ENCODE measurements at places on chromosomes 16 and 17. TPM values are rescaled to one million over a fixed set of nuclear protein-coding genes. Genes with fewer than 3 reads are reported as not detected.

DNA sequence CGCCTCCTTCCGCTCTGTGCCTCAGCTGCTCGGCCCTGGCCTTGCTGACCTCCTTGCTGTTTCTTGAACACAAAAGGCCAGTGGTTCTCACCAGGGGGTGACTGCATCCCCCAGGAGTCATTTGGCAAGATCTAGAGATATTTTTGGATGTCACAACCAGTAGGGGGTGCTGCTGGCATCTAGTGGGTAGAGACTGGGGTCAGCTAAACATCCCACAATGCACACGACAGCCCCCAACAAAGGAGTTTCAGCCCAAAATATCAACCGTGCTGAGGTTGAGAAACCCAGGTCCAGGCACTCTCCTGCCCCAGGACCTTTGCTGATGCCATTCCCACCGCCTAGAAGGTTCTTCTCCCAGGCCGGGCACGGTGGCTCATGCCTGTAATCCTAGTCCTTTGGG, 39.7 kb downstream of the ABCC6 start:
- no peak for DNase-seq
- peaks cover 4% of the 10 kb centered on the region for H3K36me3 ChIP-seq
- no peak overlapping the region for H3K4me3 ChIP-seq
- H3K27ac ChIP-seq, result no peak overlapping the region
- no peaks in the 10 kb centered on the region for H3K4me1 ChIP-seq
- no peaks in the 10 kb centered on the region for H3K27me3 ChIP-seq

DNA sequence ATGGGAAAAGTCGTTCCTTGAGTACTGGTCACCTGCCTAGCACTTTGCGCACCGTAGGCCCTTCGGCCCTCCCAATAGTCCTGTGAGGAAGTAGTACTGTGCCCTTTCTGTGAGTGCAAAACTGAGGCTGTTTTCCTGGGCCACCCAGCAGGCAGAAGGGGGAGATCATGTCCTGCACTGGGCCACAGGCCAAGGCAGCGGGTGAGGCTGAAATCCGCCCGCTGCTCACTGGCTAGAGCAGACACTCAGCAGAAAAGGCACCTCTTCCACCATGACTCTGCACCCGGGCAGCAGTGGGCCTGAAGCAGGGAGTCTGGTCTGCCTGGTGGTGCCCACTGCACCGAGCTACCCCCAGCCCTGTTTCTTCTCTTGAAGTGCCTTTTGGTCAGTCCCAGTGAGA, 20.2 kb downstream of the METTL22 start:
- no peak for DNase-seq
- H3K36me3 ChIP-seq, result peaks cover 6% of the 10 kb centered on the region
- H3K27ac ChIP-seq, result no peak overlapping the region
- no peaks in the 10 kb centered on the region for H3K4me1 ChIP-seq
- no peak overlapping the region for H3K4me3 ChIP-seq

GRCh38 chr16:56463153-56463552, 11.8 kb downstream of the OGFOD1 start:
- H3K27ac ChIP-seq, result no peak overlapping the region
- no peak for DNase-seq
- peaks cover 2% of the 10 kb centered on the region for H3K36me3 ChIP-seq
- H3K4me3 ChIP-seq, result no peak overlapping the region
- H3K4me1 ChIP-seq, result no peaks in the 10 kb centered on the region

Gene STAC2
- total RNA-seq, result 0.09 TPM

GRCh38 chr17:59026176-59026939, 80.3 kb downstream of the TRIM37 start:
- no peak overlapping the region for H3K4me3 ChIP-seq
- no peak overlapping the region for H3K27ac ChIP-seq
- DNase-seq, result no peak
- H3K36me3 ChIP-seq, result no peaks in the 10 kb centered on the region

DNA sequence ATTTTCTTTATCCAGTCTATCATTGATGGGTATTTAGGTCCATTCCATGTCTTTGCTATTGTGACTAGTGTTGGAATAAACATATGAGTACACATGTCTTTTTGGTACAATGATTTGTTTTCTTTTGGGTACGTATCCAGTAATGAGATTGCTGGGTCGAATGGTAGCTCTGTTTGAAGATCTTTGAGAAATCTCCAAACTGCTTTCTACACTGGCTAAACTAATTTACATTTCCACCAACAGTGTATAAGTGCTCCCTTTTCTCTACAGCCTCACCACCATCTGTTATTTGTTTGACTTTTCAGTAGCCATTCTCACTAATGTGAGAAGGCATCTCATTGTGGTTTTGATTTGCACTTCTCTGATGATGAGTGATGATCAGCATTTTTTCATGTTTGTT, 103.7 kb downstream of the GOSR1 start:
- no peaks in the 10 kb centered on the region for H3K27me3 ChIP-seq
- no peak overlapping the region for H3K4me3 ChIP-seq
- H3K27ac ChIP-seq, result no peak overlapping the region
- no peaks in the 10 kb centered on the region for H3K4me1 ChIP-seq
- no peak for DNase-seq

DNA sequence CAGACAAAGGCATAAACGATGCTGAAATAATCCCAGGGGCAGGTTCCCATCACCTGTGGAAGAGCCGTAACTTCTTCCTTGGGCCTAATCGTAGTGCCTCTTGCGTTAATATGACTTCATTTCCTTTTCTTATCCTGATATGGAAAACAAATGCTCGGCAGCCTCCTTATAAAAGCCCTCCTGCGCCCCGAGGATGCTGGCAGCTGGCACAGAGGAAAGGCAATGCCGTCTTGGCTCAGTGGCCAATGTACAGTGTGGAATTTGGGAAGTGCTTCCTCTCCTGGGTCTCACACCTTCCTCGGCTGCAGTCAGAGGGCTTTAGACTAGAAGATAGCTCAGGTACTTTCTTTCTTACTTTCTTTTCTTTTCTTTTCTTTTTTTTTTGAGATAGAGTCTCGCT, 3.4 kb downstream of the SCN4A start:
- no peak overlapping the region for H3K4me3 ChIP-seq
- no peak overlapping the region for H3K27ac ChIP-seq
- H3K4me1 ChIP-seq, result no peaks in the 10 kb centered on the region
- DNase-seq, result no peak

DNA sequence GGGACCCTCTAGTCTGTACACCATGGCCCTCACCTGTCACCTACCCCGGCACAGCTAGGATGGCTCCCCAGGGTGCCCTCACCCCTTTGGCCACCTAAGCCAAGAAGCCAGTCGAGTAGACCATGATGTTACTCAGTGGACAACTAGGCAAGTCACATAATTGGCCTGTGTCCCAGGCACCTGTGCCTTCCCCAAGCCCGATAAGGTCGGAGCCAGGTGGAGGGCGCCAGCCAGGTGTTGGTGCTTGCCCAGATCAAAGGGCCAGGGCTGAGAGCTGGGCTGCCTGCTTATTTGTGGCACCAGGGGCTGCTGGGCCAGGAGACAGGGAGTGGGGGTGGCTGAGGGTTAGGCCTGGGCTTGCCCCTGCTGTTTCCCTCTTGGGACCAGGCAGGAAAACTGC, 16.8 kb downstream of the SPNS2 start:
- no peak for DNase-seq
- no peaks in the 10 kb centered on the region for H3K36me3 ChIP-seq
- no peaks in the 10 kb centered on the region for H3K27me3 ChIP-seq
- H3K4me1 ChIP-seq, result peaks cover 29% of the 10 kb centered on the region
- H3K27ac ChIP-seq, result no peak overlapping the region
- no peak overlapping the region for H3K4me3 ChIP-seq

Gene TNP2
- total RNA-seq, result not detected

Gene TBX4
- total RNA-seq, result 2.5 TPM

All from Caco-2 (cell line).